ENCODE measurements at places on chromosomes 1 and 21. TPM values are rescaled to one million over a fixed set of nuclear protein-coding genes. Genes with fewer than 3 reads are reported as not detected.

LCE2C gene
- total RNA-seq: not detected

ERICH3 gene
- not detected for total RNA-seq

GPR161 gene
- total RNA-seq: 14.5 TPM

GUCA2A gene
- total RNA-seq: not detected

DNASE2B gene
- total RNA-seq: 21.7 TPM

CDC42BPA gene
- 41.8 TPM for total RNA-seq

CFHR3 gene
- 0.23 TPM for total RNA-seq

HES3 gene
- total RNA-seq: not detected

S100A12 gene
- 22.8 TPM for total RNA-seq

LRRN2 gene
- total RNA-seq: 3.2 TPM

TRIM46 gene
- 0.43 TPM for total RNA-seq

LPAR3 gene
- total RNA-seq: 3.6 TPM

OR2C3 gene
- total RNA-seq: not detected

AIM2 gene
- total RNA-seq: 3.0 TPM

CFHR1 gene
- total RNA-seq: not detected

FCGR2B gene
- total RNA-seq: 30.7 TPM

XKR8 gene
- 8.7 TPM for total RNA-seq

ANKRD45 gene
- total RNA-seq: 0.87 TPM

KRTAP19-3 gene
- not detected for total RNA-seq

KCTD3 gene
- total RNA-seq: 26.9 TPM

PADI1 gene
- not detected for total RNA-seq

S100A4 gene
- total RNA-seq: 377 TPM

BTBD19 gene
- total RNA-seq: 9.2 TPM

EVI5 gene
- total RNA-seq: 43.7 TPM

SEC16B gene
- total RNA-seq: 2.2 TPM

AADACL4 gene
- total RNA-seq: not detected

VCAM1 gene
- 8.1 TPM for total RNA-seq

BRDT gene
- not detected for total RNA-seq

RAB42 gene
- total RNA-seq: 5.5 TPM

LIN28A gene
- not detected for total RNA-seq

NUF2 gene
- 0.64 TPM for total RNA-seq

FBLIM1 gene
- total RNA-seq: 39.0 TPM

RAD54L gene
- total RNA-seq: 1.0 TPM

EPHA2 gene
- 44.8 TPM for total RNA-seq

ORC1 gene
- total RNA-seq: 0.43 TPM

S100A7A gene
- not detected for total RNA-seq

F11R gene
- total RNA-seq: 167 TPM

CAMK1G gene
- total RNA-seq: 1.4 TPM

TESK2 gene
- total RNA-seq: 8.4 TPM

PDE4DIP gene
- 163 TPM for total RNA-seq

LRRC38 gene
- 0.17 TPM for total RNA-seq

OR2T2 gene
- not detected for total RNA-seq

SH2D5 gene
- 0.52 TPM for total RNA-seq

KIAA1614 gene
- 5.5 TPM for total RNA-seq

PERM1 gene
- total RNA-seq: 0.35 TPM

Measured in upper lobe of right lung (tissue), 1 donor.